NCI-H1417 treated with DMSO at 0.1 percent for 48 hours (cell line): ENCODE measurements at places on chromosomes 7 and 10.

DNA sequence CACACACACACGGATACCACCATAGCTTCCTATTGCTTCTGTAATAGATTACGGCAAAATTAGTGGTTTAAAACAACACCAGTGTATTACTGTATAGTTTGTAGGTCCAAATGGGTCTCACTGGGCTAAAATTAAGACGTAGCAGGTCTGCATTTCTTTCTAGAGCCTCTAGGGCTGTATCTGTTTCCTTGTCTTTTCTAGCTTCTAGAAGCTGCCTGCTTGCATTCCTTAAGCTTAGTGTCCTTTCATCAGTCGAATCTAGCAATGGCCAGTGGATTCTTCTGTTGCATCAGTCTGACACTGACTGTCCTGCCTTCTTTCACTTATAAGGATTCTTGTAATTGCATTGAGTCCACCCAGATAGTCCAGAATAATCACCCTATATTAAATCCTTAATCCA is 882.3 kb downstream of the PCDH15 start:
- DNase-seq: no peak

DNA sequence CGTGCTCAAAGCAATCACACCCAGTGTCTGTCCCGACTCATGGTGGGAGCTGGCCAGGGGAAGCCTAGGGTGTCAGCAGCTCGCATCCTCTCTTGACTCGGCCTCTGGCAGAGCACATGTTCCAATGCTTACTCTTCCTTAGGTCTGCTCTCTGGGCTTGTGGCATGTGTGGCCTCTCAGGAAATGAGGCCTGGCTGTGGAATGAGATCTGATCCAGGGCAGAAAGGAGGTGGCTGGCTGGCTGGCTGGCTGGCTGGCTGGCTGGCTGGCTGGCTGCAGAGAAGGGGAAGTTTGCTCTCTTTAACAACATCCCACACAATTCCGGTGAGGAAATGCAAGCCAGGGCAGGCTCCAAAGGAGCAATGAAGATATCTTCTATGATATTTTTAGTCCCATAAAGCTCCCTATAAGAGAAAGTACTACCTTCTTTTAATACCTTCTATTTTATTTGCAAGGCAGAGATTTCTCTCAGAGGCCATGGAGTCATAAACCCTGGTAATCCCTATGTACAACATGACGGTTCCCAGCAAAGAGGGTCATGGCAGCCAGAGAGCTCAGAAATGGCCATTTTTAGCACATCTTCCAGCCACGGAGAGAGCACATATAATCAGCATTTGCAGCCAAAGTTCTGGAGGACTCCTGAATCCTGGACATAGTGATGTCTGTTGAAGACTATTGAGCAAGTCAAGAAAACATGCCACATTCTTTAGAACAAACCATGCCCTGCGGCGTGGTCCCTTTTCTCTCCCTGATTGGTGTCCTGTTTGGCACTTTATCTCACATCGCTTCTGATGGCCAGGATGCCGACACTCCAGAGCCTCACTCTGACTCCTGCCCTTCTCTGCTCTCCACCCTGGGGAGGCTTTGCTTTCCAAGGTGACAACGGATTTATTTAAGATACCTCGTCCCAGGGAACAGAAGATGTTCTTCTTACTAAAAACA is 153.7 kb downstream of the FANK1 start:
- no peak for DNase-seq

GRCh38 chr10:34491678-34492077 is 323.4 kb downstream of the PARD3 start:
- peak; percentile 20 for DNase-seq

DNA sequence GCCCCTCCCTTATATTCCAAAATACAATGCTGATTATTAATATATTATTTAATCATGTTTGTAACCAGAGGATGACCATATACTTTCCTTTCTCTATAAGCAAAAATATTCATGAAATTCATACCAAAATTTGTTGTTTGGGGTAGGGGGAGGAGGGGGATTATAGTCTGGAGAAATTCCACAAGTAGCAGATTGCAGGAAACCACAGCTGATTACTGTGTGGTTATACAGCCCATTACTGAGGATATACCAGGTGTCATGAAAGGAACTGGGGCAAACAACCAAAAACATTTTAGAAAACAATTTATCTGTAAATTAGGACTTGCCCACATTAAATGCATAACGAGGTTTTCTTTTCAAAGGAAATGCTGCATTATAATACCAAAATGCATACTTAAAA is 50.3 kb downstream of the SEMA3C start:
- DNase-seq: no peak

GRCh38 chr10:79180414-79181221 is 111.9 kb downstream of the ZMIZ1 start:
- DNase-seq: no peak

DNA sequence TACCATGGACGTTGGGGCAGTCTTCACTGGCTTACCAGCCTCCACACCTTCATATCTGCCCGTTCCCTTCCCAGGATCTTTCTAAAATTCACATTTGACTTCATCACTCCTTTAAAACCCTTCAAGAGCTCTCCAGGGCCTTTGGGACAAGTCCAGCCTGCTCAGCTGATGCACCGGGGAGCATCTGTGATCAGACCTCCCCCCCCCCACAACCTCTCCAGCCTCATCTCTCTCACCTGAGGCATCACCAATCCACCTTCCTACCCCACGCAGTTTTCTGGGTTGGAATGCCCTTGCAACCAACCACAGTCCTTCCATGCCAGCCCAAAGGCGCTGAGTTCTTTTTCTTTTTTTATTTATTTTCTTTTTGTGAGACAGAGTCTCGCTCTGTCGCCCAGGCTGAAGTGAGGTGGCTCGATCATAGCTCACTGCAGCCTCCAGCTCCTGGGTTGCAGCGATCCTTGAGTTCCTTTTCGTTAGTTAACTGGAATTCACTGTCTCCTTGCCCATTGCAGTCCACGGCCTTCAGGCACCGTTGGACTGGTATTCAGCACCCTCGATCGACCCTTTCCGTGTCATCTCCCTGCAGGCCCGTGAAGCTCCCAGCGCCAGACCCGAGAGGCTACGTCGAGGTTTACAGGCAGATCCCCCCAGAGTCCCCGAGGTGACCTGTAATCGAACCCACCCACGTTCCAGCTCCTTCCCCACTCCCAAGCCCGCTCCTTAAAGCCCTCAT is 654 bp downstream of the ALKBH4 start:
- no peak for DNase-seq

DNA sequence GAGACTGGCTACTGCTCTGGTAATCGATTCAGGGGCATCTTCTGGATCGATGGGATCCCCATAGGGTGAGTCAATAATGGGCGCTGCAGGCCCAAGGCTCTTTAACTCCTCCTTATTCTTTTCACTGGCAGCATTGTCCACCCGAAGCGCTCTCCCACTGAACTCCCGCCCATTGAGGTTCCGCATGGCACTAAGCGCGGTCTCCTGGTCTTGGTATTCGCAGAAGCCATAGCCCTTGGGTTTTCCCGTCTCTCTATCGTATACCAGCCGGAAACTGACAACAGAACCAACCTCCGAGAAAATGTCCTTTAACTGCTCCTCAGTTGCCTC is 285 bp downstream of the CSTF2T start:
- DNase-seq: no peak

- DNase-seq: no peak
Measured at GRCh38 chr10:28400681-28401080, 97.8 kb upstream of the MPP7 start.

DNA sequence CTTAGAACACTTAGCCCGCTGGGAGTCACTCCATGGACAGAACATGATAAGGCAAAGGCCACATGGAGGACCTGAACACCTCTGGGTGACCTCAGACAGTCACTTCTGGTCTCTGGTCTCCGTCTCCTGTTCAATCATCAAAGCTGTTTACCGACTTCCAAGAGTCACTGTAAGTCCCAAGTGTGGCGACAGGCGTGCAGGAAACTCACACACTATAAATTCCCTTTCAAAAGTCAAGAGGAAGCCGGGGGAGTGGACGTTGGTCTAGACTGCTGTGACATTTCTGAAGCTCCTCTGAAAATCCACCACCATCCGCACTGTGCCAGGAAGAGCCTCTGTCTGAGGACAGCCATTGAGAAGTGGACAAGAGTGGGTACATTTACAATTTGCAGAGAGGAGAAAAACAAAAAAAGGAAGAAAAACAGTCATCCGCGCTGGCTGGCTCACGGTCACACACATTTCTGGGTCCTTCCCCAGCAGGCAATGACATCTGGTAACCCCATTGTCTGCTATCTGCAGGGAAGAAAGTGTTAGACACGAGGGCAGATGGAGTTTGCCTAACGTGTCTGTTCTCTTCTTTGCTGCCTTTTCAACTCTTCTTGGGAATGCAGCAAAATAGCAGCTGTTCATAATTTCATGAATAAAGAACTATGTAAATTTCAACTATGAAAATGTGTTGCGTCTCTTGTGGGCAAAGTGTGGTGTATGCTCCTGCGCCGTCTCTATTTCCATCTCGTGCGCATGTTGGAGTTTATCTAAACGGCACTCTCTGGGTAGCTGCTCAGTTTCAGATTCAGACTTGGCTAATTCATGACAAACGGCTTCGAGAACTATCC is 32.9 kb upstream of the CUX1 start:
- no peak for DNase-seq

DNA sequence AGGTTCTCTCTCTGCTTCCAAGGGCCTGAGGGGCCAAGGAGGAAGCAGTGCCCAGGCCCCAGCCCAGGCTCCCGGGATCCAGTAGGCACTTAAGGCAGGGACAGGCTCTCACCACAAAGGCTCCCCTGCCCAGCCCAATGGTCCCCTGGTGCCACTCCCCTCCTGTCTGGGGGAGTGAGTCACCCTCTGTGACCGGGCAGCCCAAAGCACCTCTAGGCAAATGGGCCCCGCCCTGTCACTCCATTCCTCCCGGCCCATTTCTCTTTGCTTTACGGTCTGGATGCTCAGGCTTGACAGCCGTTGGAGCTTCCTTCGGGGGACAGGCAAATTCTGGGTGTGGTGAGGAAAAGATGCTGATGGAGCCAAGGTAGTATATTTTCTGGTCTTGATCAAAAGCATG is at the start of gene CALHM3:
TSS of gene CALHM3 (minus strand) at position 106 of the 400 bp plus-strand sequence. CDS start 208 bp downstream, outside the sequence.
- DNase-seq: no peak

DNA sequence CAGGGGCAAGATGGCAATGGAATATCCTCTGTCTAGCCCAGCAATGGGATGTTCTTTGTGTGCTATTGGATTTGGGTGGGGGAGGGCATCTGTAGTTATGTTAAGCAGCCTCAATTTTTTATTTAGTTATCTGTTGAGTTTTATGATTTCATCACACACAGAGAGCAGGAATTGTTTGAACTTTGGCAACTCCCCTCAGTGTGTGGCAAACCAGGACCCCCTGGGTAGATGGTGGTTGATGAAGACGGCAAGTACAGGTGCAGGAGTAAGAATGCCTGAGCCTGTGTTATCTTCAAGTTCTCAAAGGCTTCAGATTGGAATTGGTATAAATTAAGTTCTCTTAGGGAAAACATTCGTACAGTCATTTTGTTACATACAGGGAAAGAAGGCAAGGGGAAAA is 142.4 kb upstream of the SAMD8 start:
- no peak for DNase-seq

DNA sequence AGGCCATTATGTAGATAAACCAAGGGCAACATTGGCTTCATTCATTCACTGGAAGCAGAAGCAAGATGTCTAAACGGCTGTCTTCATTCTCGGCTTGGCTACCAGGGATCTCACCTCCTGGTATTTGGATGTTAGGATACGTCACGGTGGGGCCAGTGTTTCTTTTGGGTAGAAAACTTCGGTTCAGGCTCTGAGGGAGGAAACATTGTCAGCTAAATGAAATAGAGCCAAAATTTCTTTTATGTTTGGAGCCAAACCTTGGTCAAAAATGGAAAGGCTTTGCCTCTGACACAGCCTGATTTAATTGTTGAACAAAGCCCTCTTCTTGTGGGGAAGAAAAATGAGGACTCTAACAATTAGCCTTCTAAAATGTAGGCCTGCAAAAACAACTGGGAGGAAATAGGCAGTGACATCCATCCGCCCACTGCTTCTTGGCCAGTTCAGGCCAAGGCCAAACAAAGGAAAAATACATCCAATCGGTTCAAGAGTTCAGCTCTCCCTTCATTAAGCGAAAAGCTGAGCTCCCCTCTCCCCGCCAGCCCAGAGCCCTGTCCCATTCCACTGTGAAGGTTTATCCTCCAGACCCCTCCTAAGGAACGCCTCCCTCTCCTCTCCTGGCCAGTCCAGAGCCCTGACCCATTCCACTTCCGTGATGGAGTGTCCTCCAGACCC is 44.4 kb downstream of the PFKFB3 start:
- no peak for DNase-seq

- no peak for DNase-seq
Measured at GRCh38 chr7:117020591-117020973, 67.3 kb downstream of the ST7 start.

DNA sequence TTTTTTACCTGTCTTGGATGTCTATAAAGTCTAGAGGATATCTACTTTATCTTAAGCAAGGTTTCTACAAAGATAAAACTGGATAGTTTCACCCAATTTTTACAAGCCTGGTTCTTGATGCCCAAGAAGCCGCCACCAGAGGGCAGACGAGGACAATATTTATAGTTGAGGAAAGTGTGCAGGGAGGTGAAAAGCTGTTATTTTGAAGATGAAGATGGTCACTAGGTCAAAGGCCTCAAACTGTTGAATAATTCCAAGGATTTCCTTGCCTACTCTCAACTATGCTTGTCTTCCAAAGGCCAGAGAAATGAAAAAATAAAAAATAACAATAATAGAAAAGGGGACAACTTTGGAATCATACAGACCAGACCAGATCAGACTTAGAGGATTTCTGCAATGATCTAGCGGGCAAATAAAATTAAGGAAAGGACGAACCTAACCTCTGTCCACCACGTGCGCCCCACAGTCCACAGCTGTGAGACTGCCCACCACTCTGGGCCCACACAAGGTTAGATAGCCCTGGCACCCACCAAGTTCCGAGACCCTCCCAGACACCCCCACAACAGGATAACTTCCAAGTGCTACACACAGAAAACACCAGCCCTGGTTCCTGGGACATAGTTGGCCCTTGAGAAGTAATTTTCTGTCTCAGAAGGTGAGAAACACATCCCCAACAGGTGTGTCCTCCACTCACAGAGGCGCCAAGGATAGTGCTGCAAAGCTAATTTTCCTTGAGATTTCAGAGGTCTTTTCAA is 2.8 kb downstream of the PKD1L1 start:
- peak; percentile 24 for DNase-seq

GRCh38 chr10:51744235-51745000 is 45.0 kb upstream of the CSTF2T start:
- no peak for DNase-seq

DNA sequence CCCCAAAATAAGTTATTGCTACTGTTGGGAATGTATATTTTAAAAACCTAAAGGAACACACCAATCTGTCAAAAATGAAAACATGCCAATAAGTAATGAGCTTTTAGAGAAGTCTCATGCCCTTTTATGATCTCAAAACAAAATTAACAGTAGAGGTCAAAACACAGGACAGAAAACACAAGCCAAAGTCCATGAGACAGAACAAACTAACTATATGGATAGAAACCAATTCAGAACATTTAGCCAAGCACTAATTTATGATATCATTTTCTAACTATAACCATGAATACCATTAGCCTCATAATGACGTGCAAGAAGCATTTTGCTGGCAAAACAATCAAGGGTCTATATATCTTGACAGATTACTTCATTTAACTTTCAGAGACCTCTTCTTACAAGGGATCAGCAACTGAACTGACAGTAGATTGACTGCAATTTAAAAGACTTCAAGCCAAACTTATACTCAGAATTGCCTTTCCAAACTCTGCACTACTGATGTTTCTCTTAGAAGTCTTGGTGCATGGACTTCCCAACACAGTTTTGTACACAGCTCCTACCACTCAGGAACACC is 200.9 kb downstream of the DOCK4 start:
- DNase-seq: no peak

- DNase-seq: no peak
Measured at GRCh38 chr7:91103363-91103762, 160.9 kb upstream of the FZD1 start.
